ENCODE measurements at places on chromosomes 6 and 20.
A peak's percentile ranks its signal among the peaks of the same experiment; 100 is the strongest.

- DNase-seq, result no peak
Measured at GRCh38 chr20:60579941-60580515, 621.8 kb downstream of the CDH26 start.

DNA sequence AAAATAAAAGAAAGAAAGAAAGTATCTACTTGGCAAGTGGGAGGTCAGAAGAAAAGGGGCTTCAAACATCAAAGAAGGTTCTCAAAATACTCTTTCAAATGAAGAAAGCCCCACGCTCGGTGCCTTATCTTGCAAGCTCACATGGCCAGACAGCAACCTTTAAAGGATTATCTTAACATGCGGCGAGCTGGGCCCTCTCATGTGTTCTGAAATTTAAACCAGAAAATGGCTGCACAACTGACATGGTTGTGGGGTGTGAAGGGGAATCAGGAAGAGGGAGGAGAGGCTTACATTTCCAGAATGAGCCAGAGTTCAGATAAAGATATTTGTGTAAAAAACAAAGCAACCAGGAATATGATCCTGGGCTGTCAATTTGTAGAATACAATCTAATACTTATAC lies 363.1 kb downstream of the PRKN start:
- DNase-seq, result no peak

GRCh38 chr6:162271922-162272321 lies 455.6 kb downstream of the PRKN start:
- no peak for DNase-seq

DNA sequence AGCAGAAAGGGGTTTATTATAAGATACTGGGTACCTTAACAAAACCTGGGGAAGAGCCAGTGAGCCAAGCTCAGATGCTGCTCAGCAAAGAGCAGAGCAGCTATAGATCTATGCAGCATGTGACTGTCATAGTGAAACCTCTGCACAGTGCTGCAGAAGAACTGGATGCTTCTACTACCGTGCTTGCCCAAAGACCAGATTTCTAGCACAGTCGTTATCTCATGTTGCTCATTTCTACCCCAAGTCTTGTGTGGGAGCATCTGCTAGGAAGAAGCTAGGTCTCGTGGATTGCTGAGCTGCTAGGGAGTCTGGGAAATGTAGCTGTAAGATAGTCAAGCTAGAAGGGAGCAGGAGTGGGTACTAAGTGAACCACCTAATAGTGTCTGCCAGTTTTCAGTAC lies 31.7 kb upstream of the GNRH2 start:
- no peak for DNase-seq

- DNase-seq, result peak; percentile 21
Measured at GRCh38 chr6:30163090-30163917, at the start of gene TRIM15. Gene TRIM15 (plus strand): TSS chr6:30163546. CDS start chr6:30163685, 139 bp downstream.

- no peak for DNase-seq
Measured at GRCh38 chr6:53608396-53608795, 57.2 kb downstream of the KLHL31 start.

- peak; percentile 86 for DNase-seq
Measured at GRCh38 chr6:44127186-44128019, at the start of the genes MRPL14 and TMEM63B. Gene MRPL14 (minus strand): TSS chr6:44127452. CDS start chr6:44116611, 10,841 bp downstream. Gene TMEM63B (plus strand): TSS chr6:44127554. CDS start chr6:44134585, 7,031 bp downstream.

- DNase-seq, result no peak
Measured at GRCh38 chr6:73329201-73329600, 24.9 kb downstream of the DPPA5 start.

DNA sequence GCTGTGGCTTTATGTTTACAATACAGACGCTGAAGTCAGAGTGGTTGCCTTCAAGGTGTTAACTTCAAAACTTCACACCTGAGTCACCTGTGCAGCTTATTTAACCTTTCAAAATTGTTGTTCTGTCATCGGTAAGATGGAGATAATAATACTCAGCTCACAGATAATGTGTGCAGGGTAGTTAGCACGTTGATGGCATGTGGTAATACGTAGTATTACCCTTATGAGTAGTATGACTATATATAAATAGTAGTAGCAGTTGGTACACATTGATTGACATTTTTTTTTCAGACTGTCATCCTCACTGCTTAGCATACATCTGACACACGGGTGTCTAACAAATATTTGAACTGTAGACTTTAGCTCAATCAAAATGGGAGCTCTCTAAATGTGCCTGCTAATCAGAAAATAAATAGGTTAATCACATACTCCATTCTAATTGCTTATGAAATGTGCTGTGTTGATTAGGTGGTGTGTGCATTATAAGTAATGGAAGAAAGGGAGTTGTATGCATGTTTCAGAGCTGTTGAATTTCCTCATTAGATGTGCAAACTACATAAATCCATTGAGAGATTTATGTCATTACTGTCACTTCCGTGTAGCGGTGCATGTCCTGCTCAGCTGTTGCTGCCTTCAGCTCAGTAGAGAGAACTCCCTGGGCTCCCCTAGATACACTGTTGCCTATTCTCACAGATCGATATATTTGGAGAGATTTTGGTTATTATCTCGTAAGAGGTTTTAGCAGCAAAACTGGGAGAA lies 11.2 kb upstream of the MROH8 start:
- no peak for DNase-seq

DNA sequence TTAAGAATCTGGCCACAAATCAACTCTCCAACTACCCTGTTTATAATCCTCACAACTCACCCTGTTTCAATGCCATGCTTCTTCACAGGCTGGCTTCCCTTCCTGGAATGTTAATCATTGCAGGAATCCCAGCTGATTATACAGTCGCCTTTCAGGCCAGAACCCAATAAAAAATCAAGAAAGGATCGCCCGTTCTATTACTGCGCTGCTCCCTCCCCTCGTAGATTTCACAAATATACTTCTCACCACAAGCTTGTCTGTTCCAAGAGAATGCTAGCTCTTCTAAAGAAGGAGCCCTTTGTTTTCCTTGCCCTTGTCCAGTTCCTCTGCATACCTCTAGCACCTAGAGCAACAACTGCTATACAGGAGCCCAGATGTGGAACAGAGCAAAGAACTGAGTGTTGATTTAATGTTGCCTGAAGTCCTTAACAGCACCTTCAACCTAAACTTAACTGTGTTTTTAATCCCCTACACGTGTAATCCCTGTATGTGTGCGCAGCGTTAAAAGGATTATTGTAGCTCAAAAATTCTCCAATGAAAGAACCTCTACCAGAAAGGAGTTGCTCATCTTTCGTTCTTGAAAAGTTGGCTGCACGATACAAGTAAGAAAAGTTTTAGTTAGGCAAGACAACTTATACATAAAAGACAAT lies 988 bp downstream of the ECHDC1 start:
- DNase-seq, result no peak

DNA sequence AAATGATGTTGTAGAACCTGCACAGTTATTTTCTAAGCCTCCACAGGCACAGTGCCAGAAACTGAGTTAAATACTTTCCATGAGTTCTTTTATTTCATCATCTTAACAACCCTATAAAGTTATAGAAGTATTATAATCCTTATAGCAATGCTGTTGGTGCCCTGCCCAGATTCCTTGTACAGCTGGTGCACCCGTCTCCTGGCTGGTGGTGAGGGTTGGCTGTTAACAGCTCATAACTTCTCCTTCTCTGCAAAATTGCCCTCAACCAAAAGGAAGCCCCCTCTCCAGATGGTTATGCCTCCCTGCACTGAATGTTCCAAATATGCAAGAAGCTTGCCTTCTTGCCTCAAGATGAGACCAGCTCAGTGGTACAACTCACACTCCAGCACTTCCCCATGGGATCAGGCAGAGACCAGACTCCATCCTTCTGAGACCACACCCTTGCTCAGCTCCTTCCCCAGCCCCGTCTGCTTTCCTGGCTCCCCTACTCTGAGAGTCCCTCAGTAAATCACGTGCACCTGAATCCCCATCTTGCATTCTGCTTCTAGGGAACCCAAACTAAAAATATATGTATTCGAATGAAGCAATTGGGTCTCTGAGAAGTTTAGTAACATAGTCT lies 304.4 kb upstream of the PLCB4 start:
- DNase-seq, result no peak

GRCh38 chr6:147054158-147054557 lies 150.1 kb upstream of the STXBP5 start:
- no peak for DNase-seq

GRCh38 chr6:135722679-135723078 lies 128.8 kb upstream of the PDE7B start:
- DNase-seq, result no peak

DNA sequence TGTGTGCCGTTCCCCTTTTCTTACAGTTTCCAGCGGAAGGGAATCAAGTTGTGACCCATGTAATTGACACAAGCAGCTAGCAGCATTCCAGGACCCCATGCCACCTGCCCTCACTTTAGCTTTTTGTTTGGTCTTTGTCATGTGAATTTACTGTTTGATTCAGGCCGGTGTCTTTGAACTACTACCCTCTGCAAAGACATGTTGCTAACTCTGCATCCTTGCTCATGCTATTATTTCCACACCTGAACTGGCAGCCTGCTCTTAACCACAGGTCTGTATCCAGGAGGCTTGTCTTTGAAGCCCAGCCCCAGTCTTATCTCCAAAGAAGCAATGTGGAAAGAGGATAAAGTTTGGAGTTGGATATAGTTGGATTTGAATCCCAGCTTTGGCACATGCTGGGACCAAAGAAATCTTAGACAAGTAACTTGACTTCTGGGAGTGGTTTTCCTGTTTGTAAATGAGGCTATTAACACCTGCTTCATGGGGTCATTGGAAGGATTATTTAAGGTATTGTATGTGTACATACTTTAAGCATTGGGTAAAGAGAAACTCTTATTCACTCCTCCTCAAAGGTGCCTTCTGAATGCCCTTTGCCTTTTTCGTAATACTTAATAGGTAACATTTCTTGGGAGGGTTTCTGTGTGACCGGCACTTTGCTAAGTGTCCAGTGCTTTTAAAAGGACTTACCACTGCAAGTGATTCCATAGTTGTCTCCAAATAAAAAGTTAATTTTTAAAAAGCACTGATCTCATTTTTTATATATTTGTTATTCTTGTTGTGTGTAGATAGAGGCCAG lies 52.4 kb downstream of the RALY start:
- no peak for DNase-seq

- DNase-seq, result no peak
Measured at GRCh38 chr20:55009066-55009465, 533.7 kb downstream of the DOK5 start.

DNA sequence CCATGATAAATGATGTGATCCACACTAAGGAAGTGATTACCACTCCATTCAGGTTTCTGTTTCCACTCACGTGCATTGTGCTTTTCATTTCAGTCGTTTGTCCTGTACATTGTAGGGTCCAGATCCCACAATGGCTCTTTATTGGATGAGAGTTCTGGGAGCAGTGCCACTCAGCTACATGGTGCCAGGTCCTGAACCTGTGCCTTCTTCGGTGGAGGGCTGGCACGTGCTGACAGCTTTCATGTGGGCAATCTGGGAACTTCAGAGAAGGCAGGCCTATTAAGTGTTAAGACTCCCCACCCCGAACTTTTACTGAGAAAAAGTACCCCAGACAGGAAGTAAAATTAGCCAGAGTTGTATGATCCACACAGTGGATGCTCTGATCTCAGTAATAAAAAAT lies 255.0 kb downstream of the ESR1 start:
- no peak for DNase-seq

DNA sequence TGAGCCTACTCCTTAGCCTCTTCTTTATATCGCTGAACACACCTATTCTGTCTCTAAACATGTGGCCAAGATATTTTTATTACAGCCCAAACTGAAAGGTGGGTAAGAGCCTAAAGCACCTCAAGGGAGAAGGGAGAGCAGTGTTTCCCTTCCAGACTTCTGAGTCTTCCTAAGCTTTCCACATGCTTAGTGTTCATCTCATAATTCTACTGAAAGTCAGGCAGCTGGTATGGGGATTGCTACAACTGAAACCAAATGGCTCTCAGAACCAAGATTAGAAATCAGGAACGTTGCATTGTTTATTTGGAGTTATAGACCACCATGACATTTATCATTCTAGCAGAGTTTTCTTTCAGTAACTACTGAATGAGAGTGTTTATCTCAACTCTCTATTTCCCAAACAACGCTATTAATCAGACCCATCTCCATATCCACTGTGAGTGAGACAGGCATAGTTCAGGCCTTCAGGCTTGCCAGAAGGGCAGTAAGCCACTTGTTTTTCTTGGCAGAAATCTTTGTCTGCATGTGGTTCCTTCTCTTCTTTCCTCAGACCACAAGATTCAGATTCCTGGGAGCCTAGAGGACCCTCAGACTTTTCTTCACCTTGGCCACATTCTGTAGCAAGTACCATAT lies 22.8 kb downstream of the VGLL2 start:
- DNase-seq, result no peak
